Peyer's patch (tissue), 4 donors: ENCODE measurements at places on chromosomes 12 and 14. TPM values are rescaled to one million over a fixed set of nuclear protein-coding genes. Genes with fewer than 3 reads are reported as not detected.
A peak's percentile ranks its signal among the peaks of the same experiment; 100 is the strongest.

DNA sequence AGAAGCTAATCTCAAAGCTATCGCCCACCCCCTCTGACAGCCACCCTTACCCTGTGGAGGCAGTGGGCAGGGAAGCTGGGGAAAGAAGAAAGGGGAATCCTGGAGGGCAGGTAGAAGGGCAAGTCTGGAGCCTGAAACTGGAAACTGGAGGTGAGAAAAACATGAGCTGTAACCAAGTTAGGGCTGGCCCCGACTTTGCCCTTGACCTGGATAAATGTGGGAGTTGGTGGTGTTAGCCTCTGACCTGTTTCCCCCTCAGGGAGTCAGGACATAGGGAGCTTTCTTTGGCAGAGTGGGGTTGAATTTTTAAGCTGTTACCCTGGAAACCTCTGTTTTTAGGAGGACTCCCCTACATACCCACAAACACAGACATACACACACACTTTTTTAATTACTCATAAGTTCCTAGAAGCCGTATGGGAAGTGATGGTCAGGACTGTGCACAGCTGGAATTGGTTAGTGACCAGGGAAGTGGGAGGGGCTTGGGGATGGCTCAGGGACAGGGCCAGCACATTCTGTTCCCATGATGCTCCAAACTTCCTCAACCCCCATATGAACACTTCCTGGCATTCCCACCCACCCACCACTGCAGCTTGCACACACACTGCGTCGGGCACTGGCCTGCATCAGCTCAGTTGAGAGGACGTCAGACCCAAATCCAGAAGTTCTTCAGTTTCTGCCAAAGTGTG is 5.0 kb upstream of the MMP19 start:
- peak overlapping the region; percentile 84 for H3K27ac ChIP-seq
- H3K27me3 ChIP-seq, result no peaks in the 10 kb centered on the region
- no peaks in the 10 kb centered on the region for H3K4me1 ChIP-seq
- no peaks in the 10 kb centered on the region for H3K36me3 ChIP-seq
- DNase-seq, result peak; percentile 48

DNA sequence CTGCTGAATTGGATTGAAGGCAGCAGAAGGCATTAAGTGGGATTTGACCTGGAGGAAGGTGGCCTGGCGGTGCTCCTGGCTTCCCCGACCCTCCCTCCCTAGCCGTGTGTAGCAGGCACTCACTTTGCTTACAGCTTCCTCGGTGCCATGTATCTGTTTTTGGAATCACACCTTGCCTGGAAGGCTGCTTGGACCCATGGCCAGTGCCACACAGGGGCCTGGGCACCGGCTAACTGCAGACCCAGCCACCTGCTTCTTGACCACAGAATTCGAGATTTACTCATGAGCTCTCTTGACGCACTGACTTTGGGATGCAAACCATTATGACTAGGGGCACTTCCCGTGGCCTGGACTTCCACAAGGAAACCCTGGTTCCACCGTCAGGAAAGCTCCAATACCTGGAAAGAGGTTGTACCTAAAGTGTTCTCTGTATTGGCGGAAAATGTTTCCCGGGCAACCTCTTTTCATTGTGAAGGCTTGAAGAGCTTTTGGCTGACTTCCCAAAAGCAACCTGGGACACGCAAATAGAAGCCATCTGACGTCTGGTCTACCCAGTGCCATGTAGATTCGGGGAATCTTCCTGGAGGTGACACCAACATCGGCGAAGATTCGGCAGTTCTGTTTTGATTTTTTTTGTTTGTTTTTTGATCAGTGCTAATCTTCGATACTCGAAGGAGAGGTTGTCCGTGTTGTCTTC is 125.6 kb upstream of the RTL1 start:
- peak; percentile 18 for DNase-seq
- H3K4me1 ChIP-seq, result no peaks in the 10 kb centered on the region
- no peaks in the 10 kb centered on the region for H3K27me3 ChIP-seq
- H3K27ac ChIP-seq, result no peak overlapping the region

DNA sequence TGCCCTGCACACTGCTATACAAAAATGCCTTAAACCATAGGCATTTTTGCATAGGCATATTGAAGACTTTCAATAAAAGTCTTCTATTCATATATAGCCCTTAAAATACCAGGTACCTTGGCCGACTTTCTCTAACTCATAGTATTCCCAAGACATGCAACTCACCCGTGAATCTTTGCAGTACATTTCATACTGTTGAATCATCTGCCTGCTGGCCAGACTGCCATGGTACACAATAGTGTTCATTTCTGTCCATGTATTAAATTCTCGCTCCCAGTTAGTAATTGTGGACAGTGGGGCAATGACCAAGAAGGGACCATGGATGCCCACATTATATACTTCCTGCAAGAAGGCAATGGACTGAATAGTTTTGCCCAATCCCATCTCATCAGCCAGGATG is 24.3 kb upstream of the SUPT16H start:
- H3K4me1 ChIP-seq, result no peaks in the 10 kb centered on the region
- no peak for DNase-seq
- H3K4me3 ChIP-seq, result no peak overlapping the region
- no peak overlapping the region for H3K27ac ChIP-seq

Gene OTUB2
- total RNA-seq, result 3.6 TPM

DNA sequence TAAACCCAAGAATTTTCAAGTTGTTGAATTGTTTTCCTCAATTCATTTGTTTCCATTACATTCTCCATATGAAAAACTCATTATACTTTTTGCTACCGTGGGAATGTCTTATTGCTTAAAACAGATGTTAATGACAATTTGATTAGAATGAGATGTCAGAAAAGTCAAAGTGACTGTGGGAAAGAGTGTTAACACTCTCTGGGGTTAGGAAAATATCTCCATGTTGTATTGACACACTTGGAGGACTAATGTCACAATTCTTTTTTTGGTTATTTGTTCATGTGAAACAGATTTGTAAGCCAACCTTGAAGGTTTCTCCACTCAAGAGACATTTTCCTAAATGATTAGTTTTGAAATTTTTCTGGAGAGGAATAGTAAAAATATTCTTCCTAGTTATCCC is 47.2 kb upstream of the CMAS start:
- no peaks in the 10 kb centered on the region for H3K27me3 ChIP-seq
- no peak overlapping the region for H3K27ac ChIP-seq
- H3K36me3 ChIP-seq, result no peaks in the 10 kb centered on the region
- DNase-seq, result no peak
- no peaks in the 10 kb centered on the region for H3K4me1 ChIP-seq

GRCh38 chr12:28937196-28937595 is 211.9 kb upstream of the FAR2 start:
- no peak overlapping the region for H3K27ac ChIP-seq
- H3K4me3 ChIP-seq, result no peak overlapping the region
- H3K36me3 ChIP-seq, result no peaks in the 10 kb centered on the region
- DNase-seq, result no peak
- no peaks in the 10 kb centered on the region for H3K27me3 ChIP-seq

DNA sequence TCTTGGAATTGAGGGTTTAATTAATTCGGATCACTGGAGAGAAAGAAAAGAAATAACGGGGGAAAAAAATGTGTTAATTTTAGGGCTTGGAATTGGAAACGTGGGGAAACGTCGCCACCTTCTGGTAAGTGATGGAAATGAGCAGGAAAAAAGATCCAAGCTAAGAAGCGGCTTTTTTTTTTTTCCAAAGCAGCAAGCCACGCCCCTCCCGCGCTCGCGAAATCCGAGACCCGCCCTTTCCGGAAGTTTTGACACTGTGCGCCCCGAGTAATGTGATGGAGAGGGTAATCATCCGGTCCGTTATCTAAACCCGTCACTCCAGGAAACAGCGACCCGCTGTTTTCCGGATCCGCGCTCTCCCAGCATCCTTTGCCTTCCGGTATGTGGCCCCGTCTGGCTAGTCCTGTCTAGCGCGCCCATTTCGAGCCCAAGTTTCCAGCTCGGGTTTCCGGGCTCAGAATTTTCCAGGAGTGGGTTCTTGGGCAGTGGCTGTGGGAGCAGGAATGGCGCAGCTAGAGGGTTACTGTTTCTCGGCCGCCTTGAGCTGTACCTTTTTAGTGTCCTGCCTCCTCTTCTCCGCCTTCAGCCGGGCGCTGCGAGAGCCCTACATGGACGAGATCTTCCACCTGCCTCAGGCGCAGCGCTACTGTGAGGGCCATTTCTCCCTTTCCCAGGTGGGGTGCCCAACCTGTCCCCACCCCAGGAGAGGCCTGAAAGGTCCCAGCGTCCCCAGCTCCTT is at the start of gene ALG10B:
ALG10B (plus strand) TSS at position 384 of the 739 bp plus-strand sequence; CDS start at position 504, 120 bp downstream.
- no peaks in the 10 kb centered on the region for H3K4me1 ChIP-seq
- no peaks in the 10 kb centered on the region for H3K36me3 ChIP-seq
- H3K4me3 ChIP-seq, result peak within 1 kb of the TSS; percentile 69
- peak within 1 kb of the TSS; percentile 75 for H3K27ac ChIP-seq

GRCh38 chr14:29548948-29549370 is 378.7 kb downstream of the PRKD1 start:
- H3K4me3 ChIP-seq, result no peak overlapping the region
- no peak for DNase-seq
- H3K36me3 ChIP-seq, result no peaks in the 10 kb centered on the region
- H3K27ac ChIP-seq, result no peak overlapping the region
- no peaks in the 10 kb centered on the region for H3K27me3 ChIP-seq
- no peaks in the 10 kb centered on the region for H3K4me1 ChIP-seq

DNA sequence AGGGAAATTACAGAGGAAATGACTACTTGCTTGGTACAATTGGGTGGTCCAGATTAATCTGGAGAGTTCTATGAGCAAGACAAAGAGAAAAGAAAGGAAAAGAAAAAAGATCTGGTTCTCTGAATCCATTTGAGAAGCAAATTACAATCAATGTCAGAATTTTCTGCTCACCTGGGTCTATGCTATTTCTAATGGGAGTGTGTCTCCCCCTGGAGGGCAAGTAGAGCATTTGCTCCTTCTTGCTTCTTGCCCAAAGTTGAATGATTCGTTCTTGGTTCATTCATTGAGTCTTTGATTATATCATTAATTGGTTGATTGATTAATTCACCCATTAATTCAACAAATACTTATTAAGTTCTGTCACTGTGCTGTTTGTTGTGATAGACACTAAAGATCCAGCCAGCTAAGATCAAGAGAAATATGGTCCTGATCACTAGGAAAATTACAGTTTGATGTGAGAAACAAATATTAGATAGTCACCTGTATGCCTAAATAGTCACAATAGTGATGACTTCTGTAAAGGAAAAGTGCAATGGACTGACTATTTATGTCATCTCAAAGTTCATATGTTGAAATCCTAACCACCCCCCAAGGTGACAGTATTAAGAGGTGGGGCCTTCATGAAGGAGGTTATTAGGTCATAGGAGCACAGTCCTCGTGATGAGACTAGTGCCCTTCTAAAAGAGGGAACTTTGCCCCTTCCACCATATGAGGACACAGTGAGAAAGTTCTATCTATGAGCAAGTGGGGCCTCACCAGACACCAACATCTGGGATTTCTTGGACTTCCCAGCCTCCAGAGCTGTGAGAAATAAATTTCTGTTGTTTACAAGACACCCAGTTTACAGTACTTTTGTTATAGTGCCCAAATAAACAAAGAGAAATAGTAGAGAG is 8.0 kb upstream of the ASB8 start:
- H3K4me1 ChIP-seq, result no peaks in the 10 kb centered on the region
- no peak overlapping the region for H3K4me3 ChIP-seq
- no peak overlapping the region for H3K27ac ChIP-seq
- no peak for DNase-seq

GRCh38 chr14:54606178-54606577 is 39.2 kb downstream of the SAMD4A start:
- H3K4me1 ChIP-seq, result no peaks in the 10 kb centered on the region
- no peaks in the 10 kb centered on the region for H3K36me3 ChIP-seq
- no peaks in the 10 kb centered on the region for H3K27me3 ChIP-seq
- no peak overlapping the region for H3K27ac ChIP-seq
- no peak for DNase-seq

- no peaks in the 10 kb centered on the region for H3K36me3 ChIP-seq
- H3K4me1 ChIP-seq, result no peaks in the 10 kb centered on the region
- no peak overlapping the region for H3K27ac ChIP-seq
- no peak for DNase-seq
- no peak overlapping the region for H3K4me3 ChIP-seq
- H3K27me3 ChIP-seq, result no peaks in the 10 kb centered on the region
These were observed 15.3 kb downstream of the TCHP start for GRCh38 chr12:109915171-109916040.

DNA sequence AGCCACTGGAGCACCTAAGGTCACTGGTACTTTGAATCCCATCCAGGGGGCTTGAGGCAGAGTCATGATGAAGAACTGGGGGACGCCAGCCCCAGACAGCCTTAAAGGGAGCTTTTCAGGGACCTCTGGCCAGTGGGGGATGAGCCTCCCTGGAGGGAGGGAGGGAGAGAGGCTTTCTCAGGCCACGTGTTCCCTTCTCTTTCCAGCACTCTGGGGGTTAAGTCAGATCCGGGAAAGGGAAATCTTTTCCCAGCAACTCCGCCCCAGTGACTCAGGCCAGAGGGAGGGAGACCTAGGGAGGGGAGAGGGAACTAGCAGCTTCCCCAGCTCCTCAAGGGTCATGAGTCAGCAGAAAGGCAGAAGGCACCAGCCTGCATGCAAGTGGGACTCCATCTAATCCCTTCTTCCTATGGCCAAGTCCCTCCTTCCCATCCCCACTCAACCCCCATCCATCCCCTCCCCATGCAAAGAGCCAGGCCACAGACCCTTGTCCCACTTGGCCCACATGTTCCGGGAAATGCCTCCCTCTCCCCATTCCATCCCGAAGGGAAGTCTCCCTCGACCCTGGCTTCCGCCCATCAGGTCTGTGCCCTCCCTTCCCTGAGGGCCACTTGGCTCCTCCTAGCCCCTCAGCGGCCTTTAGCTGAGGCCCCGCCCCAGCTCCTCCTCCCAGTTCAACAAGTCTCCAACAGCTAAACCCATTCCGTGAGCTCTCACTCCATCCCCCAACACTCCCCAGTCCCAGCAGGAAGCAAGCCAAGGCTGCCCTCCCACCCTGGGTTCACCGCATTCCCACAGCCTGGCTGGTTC is 5.6 kb downstream of the TNFRSF1A start:
- peak overlapping the region; percentile 14 for H3K4me3 ChIP-seq
- no peaks in the 10 kb centered on the region for H3K36me3 ChIP-seq
- peaks cover 68% of the 10 kb centered on the region for H3K4me1 ChIP-seq
- DNase-seq, result peak; percentile 93

GRCh38 chr12:106598003-106598402 is 15.2 kb downstream of the RFX4 start:
- no peak overlapping the region for H3K27ac ChIP-seq
- no peaks in the 10 kb centered on the region for H3K36me3 ChIP-seq
- H3K4me3 ChIP-seq, result no peak overlapping the region

DNA sequence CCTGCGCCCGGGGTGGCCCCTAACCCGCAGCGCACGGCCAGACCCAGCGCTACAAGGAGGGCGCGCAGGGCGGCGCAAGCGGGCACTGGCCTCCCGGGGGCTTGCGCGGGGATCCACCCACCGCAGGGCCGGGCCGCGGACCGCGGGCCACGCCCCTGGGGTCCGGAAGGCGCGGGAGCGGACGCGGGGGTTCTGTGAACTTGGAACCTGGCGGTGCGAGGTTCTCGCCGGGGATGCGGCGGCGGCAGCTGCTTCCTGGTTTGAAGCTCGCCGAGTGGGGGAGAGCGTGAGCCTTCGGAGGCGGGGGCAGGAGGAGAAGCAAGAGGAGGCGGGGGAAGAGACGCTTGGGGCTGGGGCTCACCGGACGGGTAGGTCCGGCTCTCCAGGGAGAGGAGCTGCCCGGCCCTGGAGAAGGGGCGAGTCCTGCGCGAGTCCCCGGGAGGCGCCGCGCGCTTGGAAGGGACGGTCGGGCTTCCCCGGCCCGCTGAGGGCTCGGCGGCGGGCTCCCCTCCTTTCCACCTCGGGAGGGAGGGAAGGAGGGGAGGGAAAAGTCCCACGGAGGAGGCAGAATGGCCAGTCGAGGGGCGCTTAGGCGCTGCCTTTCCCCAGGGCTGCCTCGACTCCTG is at the start of gene PRKCH:
PRKCH (plus strand) TSS at position 195 of the 626 bp plus-strand sequence. CDS start 523 bp downstream, outside the sequence.
- H3K27me3 ChIP-seq, result no peaks in the 10 kb centered on the region
- H3K4me1 ChIP-seq, result no peaks in the 10 kb centered on the region
- no peaks in the 10 kb centered on the region for H3K36me3 ChIP-seq
- peak within 1 kb of the TSS; percentile 83 for H3K27ac ChIP-seq
- DNase-seq, result peak; percentile 68
